ENCODE measurements at places on chromosomes 4 and X.

DNA sequence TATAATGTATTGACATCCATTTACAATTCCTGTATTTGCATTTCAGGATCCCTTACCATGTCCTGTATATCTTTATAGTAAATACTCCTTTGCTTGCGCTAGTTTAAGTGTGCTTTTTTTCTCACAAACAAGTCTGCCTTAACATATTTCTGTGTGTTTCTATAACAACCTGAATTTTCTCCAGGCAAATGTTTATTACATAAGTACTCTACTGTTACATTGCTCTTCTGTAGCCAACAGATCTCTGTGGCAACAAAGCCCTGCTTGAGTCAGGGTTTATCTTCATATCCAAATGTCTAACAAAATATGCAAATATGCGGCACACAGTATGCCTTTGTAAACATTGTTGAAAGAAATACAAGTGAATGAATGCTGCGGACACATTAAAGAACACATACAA is 625.5 kb downstream of the TLL1 start:
- DNase-seq: no peak

- DNase-seq: no peak
These were observed 93.3 kb upstream of the TBC1D9 start for GRCh38 chr4:140849526-140849925.

DNA sequence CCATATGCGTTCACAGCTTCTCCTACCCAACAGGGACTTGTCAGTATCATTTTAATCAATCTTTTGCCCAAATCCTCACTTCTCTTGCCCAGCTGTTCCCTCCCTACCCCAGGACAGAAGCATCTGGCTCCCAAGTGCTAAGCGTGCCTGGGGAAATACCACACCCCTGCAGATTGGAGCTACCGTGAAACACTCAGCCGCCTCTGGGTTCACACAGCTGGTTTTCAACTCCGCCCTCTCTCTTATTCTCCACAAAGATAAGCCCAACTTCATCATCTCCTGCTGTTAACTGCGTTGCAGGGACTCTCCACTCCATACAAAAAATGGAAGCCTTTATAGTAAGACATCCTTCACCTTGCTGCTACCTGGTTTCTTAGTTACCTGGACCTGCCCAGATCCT is 147.3 kb upstream of the FTHL17 start:
- DNase-seq: no peak

DNA sequence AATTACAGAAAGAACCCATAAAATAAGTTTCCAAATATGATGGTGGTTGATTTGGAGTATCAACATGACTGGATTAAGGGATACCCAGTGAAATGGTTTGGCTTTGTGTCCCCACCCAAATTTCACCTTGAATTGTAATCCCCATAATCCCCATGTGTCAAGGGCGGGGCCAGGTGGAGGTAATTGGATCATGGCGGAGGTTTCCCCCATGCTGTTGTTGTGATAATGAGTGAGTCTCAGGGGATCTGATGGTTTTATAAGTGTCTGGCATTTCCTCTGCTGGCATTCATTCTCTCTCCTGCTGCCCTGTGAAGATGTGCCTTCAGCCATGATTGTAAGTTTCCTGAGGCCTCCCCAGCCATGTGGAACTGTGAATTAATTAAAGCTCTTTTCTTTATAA is 39.1 kb downstream of the WDFY3 start:
- DNase-seq: no peak

DNA sequence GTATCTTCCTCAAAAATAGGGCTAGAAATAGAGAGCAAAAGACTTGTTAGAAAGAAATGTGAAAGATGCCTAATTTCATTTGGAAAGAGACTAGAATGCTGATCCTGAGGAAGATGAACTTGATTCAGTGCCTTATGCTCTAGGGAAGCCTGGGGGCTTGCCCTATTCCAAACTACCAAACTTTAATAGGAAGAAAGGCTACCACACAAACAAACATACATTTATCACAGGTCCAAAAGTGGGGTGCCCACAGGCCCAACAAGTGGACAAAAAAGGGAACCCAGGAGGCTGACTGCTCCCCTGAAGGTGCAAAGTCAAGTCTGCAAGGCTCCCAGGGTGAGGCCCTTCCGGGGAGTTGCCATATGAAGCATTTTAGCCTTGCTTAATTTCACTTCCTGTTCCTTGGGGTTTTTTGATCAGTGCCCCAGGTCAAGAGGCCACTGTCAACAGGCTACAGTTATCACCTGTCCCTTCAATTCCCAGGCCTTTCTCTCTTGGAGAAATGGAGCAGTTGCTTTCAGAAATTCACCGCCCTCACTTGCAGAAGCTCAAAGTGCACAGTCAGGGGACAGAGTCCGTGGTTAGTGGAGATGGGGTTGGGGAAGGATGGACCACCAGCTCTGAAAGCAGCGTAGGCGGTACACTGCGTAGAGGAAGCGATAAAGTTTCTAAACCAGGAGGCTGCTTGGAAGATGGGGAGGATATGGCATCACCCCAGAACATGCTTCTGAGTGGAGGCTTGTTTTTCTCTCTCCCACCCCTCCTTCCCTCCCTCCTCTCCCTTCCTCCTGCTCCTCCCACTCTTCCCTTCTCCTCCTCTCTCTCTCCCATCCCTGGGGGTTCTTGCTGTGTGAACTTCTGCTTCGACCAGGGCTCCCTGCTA is 36.4 kb downstream of the TMEM154 start:
- no peak for DNase-seq

GRCh38 chr4:26719954-26720552 is 136.2 kb downstream of the TBC1D19 start:
- no peak for DNase-seq

GRCh38 chr4:181647396-181648147 is 595.6 kb upstream of the TENM3 start:
- no peak for DNase-seq

- DNase-seq: no peak
These were observed 194.7 kb downstream of the OPHN1 start for GRCh38 chrX:68238568-68238967.

- DNase-seq: no peak
These were observed 21.4 kb downstream of the GRSF1 start for GRCh38 chr4:70818173-70818855.

- no peak for DNase-seq
These were observed 13.0 kb downstream of the RGN start for GRCh38 chrX:47091149-47091775.

DNA sequence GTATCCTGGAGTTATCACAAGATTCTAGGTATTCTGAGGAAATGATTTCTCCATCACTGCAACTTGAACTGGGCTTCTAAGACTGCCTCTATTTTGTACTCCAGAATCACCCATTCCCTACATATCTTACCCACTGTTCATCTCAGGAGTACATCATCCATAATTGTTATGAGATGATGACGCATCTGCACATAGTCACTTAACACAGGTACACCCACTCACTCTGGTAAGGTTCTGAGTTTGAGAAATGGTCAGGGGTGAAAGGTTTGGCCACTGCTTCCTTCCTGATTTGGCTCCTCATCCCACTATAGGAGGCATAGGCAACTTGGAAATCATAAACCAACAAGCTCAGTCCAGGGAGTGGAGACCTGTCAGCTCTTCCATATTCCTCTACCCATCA is 143.9 kb downstream of the GLRA2 start:
- DNase-seq: no peak

- DNase-seq: no peak
These were observed 13.6 kb downstream of the ACSL1 start for GRCh38 chr4:184812199-184812542.

DNA sequence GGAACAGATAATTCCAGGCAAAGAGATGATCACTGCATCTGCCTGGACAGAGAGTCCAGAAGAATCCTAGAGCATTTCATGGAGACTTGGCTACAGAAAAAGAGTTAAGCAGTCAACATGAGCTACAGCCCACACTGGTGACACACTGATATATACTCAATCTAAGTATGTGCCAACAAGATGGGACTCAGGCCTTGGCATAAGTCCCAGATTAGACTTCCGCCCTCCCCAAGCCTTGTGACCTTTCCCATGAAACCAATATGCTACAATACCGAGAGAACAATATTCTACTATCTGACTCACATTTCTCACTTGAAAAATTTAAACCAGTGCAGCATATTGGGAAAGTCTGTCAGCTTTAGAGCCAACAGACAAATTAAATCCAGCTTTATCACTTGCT is 65.7 kb upstream of the SLITRK2 start:
- DNase-seq: no peak

DNA sequence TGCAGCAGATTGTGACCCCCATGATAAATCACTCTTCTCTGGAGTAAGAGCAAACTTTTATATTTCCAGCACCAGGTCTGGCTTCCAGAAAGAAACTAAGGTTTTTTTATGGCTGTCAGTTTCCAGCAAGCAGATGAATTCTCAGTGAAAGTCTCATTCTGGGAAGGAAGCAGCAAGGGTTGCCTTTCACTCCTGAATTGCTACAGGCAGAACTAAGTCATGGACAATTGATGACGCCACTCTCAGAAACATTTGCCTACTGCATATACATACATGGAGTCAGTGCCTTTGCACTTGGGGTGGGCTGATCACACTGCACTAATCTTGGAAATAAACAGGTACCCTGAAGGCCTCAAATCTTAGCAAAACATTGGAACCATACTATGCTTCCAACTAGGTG is 80.0 kb downstream of the IL21 start:
- DNase-seq: no peak

DNA sequence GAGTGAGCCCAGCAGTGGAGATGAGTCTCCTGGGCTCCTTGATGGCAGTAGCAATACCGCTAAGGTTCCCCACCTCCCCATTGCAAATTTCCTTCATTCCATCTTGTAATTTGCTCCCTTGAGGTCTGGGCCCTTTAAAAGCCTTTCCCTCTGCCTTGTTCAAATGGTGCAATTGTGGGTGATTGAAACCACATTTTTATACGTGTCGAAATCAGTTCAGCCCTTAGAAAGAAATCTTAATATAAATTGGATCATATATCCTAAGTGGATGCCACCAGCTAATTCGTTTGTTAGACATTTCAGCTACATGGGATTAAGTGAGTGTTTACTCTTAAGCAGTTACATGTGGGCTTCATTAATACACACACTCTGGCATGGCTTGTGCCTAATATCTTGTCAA is 68.6 kb downstream of the NHS start:
- DNase-seq: no peak

DNA sequence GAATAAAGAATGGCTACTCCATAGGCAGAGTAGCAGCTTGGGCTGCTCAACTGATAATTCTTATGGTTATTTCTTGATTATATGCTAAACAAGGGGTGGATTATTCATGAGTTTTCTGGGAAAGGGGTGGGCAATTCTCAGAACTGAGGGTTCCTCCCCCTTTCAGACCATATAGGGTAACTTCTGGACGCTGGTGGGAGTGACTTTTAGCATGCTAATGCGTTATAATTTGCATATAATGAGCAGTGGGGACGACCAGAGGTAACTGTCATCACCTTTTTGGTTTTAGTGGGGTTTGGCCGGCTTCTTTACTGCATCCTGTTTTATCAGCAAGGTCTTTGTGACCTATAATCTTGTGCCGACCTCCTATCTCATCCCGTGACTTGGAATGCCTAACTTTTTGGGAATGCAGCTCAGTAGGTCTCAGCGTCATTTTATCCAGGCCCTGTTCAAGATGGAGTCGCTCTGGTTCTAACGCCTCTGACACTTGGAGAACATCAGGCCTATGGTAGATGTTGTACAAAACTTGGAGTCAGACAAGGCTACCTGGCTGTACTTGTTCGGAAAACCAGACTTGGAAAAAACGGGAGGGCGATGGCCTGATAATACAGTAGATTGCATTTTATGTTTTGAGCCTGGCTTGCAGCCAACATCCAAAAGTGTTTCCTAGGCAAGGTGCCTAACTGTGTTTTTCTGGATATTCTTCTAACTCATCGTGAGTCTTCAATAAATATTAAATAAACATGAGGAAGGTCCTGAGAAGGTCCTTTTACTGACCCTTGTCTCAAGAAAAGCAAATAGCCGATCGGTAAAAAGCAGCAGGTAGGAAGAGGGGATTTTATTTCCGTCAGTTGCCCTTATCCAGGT is 1.8 kb upstream of the TMEM164 start:
- no peak for DNase-seq
